ENCODE measurements at places on chromosomes 1 and 21.

DNA sequence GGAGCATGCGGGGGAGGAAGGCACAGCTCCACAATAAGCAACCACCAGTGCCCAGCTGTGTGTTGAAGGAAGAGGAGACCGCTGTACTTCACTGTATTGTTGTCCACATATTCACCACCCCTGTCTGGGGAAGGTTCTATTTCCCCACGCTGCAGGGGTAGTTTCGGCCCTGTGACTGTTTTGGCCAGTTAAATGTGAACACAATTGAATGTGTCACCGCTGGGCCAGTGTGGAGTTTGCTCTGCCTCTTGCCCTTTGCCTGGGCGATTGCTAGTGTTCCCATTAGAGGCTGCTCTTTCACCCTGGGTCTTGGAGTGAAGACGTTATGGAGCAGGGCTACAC lies 32.6 kb downstream of the UBE4B start:
- no peak for DNase-seq

GRCh38 chr21:42161401-42161955 lies 57.5 kb upstream of the ABCG1 start:
- DNase-seq: no peak

- DNase-seq: no peak
Observed at GRCh38 chr21:34690793-34691175, 22.0 kb downstream of the CLIC6 start.

- no peak for DNase-seq
Observed at GRCh38 chr1:150152772-150153456, 3.2 kb downstream of the PLEKHO1 start.

Data from CD4-positive, alpha-beta T cell treated with Interleukin-15 for 1 hour (primary cell).